ENCODE measurements at places on chromosomes 7 and 10.

- DNase-seq: no peak
Measured at GRCh38 chr10:63145782-63146181, 12.7 kb downstream of the NRBF2 start.

GRCh38 chr7:37411444-37412034 is 37.1 kb downstream of the ELMO1 start:
- DNase-seq: no peak

- DNase-seq: no peak
Measured at GRCh38 chr7:80613519-80613918, 24.9 kb upstream of the CD36 start.

GRCh38 chr10:42477170-42477569 is 161.2 kb downstream of the ZNF33B start:
- no peak for DNase-seq

- DNase-seq: no peak
Measured at GRCh38 chr7:156177422-156178055, 365.3 kb upstream of the SHH start.

DNA sequence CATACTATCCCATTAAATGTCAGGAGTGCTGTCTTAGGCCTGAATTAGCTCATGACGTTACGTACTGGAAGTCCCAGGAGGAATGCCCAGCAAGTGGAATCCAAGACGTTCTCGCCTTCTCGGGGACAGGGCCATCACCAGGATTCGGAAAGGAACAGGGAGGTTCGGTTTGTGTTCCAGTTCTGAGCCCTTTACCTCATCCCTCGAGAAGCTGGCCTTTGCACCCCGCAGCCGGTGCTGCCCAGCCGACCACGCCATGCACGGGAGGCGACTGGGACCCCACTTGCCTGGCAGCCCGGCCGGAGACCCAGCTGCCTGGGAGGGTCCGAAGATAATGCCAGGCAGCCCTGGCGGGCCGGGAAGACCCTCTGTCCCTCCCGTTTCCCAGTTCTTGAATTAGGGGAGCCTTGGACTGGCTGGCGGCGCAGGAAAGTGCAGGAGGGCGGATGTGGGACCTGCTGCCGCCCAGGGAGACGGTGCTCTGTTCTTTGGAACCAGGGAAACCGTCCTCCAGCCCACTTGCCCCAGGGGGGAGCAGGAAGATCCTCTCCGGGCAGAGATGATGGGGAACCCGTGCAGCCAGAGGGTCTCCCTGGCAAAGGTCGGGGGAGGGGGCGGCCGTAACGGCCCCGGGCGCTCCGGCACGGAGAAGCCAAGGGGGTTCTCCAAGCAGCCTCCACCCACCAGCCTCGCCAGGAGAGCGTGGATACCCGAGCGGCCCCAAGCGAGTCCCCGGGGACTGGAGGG is 671 bp upstream of the CHST3 start:
- DNase-seq: peak; percentile 90

DNA sequence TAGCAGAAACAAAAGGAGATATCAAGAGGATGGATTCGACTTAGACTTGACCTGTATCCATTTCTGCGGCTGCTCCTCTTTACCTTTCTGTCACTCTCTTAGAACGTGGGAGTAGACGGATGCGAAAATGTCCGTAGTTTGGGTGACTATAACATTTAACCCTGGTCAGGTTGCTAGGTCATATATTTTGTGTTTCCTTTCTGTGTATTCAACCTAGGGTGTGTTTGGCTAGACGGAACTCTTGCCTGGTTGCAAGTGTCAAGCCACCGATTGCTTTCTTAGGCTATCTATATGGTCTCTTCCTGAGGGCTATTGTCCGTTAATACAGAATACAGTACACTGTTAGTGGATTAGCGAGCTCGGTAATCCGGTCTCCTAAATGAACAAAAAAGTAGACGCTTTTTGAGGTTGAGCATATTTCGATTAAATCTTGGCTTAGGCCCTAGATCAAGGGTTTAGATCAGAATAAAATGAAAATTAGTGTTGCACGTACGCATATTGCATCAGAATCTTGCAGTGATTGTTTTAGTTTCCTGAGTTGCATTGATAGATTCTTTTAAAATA is 1.2 kb downstream of the PTEN start:
- DNase-seq: no peak

DNA sequence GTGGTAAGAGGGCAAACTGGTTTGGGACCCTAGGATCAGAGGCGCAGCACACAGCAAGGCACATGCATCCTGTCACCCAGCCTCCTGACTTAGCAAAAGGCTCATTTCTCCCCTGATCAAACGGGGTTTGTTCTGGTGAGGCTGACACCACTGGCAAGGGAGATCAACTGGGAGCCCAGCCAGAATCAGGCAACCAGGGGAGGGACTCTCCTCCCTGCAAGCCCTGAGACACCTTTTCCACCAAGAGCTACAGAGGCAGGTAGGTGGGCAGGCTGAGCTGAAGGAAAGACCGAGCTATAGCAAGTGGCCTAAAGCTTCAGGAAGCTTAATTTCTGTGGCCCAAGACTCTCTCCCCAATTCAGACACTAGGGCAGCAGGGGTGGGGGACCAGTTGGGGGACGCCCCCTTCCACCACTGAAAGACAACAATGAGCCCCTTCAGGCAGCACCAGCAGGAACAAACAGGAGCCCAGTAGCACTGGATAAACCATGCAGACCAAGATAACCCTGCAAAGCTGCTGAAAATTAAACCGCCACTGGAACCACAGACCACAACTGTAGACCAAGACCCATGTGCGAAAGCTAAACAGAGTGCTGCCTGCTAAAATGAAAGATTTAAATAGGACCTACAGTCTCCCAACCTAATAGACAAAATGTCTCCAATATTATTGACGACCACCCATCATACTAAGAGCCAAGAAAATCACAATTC is 27.1 kb upstream of the SAR1A start:
- DNase-seq: no peak

GRCh38 chr10:132888898-132889490 is 53.4 kb downstream of the CFAP46 start:
- peak; percentile 37 for DNase-seq

- no peak for DNase-seq
Measured at GRCh38 chr10:101043363-101043707, 12.3 kb downstream of the SFXN3 start.

DNA sequence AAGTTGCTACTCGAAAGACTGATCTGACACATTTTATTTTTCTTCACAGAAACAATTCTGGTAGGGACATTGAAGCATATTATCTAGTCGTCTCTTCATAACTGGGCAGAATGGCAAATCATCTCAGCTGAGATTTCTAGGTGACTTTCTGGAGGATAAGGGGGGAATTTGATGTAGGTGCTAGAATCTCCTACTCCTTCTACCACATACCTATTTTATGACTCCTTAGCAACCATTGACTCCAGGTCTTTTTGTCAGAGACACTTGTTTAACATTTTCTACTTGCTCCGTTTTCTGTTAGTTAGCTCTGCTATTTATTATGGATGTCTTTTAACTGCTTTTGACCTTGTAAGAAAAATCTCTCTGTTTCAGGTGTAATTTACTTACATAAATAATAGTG is 380.9 kb upstream of the SEMA3C start:
- DNase-seq: no peak

DNA sequence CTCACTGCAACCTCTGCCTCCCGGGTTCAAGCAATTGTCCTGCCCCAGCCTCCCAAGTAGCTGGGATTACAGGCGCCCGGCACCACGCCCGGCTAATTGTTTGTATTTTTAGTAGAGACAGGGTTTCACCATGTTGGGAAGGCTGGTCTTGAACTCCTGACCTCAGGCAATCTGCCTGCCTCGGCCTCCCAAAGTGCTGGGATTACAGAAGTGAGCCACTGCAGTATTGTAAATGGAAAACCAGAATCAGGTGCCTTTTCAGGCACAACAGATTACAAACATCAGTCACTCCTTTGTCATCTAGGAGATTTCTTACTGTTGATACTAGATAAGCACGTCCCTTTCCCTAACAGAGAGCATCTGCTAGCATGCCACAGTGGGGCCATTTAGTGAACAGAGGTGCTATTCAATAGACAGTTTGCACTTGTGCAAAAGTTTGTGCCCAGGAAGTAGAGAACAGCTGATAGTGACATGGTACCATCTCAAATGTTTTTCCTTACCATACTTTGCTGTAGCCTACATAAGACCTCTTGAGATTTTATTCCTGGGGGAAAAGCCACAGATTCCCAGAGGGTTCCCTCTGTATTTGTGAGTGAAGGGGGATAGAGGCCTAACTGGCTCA is 24.5 kb upstream of the WAC start:
- DNase-seq: no peak

DNA sequence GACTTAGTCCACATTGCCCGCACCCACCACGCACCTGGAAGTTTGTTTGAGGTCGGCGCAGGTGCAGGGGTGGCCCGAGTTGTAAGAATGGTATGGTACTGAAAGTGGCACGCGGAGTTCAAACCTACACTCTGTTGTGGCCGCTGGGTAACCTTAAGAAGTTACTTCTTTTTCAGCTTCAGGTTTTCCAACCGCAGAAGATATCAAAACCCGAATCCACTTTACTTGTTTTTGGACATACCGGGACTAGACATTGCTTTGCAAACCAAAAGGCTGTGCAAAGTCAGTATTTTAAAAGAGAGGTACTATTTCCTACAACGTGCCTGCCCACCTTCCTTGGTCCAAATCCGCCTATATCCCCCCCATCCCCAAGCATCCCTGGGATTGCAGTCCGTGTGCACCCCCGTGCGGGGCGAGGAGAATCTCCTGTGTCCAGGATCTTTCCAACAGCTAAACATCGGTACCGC is 1.0 kb downstream of the IGFBP3 start:
- DNase-seq: no peak

GRCh38 chr10:110081911-110082310 is 74.1 kb downstream of the ADD3 start:
- no peak for DNase-seq

DNA sequence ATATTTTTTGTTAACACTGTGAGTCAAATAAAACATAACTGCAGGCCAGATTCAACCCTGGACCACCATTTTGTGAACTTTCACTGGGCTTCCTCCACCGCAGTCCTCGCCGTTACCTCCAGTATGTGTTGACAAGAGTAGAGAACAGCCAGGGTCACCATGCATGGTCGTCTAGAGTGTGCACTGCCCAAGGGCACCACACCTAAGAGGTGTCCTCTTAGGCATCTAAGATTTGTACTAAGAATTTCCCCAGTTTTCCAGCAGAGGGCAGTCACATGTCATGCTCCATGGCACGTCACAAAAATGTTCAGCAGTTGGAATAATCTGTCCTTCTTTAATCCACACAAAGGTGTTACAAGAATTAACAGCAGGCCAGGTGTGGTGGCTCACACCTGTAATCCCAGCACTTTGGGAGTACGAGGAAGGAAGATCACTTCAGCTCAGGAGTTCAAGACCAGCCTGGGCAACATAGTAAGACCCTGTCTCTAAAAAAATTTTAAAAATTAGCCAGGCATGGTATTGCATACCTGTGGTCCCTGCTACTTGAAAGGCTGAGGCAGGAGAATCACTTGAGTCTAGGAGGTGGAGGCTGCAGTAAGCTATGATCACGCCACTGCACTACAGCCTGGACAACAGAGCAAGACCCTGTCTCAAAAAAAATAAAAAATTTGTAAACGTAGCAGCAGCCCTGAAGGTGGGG is 71.2 kb upstream of the FOXK1 start:
- peak; percentile 71 for DNase-seq

DNA sequence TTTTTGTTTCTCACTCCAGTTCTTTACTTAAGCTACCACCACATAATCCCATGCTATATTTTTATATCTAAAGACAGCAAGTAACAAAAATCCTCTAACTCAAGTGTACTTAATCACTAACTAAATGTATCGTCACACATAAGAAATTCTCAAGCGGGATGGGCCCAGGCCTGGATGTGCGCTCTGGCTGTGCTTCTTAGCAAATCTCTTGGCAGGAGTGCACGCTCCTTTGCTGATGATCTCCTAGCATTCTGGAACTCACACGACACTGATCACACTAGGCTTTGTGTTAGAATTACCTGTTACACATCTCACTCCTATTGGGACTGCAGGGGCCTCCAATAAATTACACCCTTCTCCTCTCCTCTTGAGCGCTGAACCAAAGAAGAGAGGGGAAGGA is 46.7 kb upstream of the CALD1 start:
- peak; percentile 69 for DNase-seq

DNA sequence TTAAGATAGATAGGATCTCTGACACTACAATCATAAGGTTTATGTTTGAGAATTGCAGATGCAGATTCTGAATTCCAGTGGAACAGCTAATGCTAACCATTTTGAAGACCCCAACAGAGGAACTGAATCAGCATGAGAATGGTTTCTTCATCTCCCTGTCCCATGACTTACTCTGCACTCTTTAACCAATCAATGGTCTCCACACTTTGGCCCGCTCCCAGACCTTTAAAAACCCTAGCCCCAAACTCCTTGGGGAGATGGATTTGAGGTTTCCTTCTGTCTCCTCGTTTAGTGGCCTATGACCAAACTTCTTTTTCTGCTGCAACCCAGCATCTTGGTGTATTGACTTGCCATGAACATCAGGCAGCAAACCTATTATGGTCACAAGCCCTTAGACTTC is 804.9 kb downstream of the LRMDA start:
- no peak for DNase-seq

GRCh38 chr10:4198216-4198615 is 413.2 kb upstream of the KLF6 start:
- DNase-seq: no peak

All from sigmoid colon (tissue), 7 donors.